Small intestine (tissue), 16 donors: ENCODE measurements at places on chromosomes 2 and 18. TPM values are rescaled to one million over a fixed set of nuclear protein-coding genes. Genes with fewer than 3 reads are reported as not detected.

Gene ALPG
- 0.01 TPM for polyA plus RNA-seq

- no peaks in the 10 kb centered on the region for H3K36me3 ChIP-seq
- no peaks in the 10 kb centered on the region for H3K4me1 ChIP-seq
- no peak overlapping the region for H3K4me3 ChIP-seq
- H3K27me3 ChIP-seq: no peaks in the 10 kb centered on the region
- H3K27ac ChIP-seq: no peak overlapping the region
- no peak for DNase-seq
These were observed 971.0 kb upstream of the CDH2 start for GRCh38 chr18:29147944-29148343.

DNA sequence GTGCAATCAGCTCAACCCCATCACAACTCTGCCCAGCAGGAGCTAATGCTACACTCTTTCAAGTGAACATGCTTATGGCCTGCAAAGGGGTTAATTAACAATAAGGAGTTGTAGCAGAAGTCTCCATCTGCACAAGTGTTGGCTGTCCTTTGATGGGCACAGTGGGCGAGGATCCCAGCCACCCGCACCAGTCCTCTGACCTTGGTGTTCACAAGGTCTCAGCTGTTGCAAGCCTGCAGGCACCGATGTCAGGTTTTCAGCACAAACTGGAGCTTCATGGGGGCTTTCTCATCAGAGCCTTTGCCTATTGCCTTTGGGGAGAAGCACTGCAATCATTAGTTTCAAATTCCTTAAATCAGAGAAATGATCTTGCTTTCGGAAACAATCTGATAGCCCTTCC lies 60.9 kb upstream of the TMEM178A start:
- H3K4me3 ChIP-seq: no peak overlapping the region
- H3K4me1 ChIP-seq: no peaks in the 10 kb centered on the region
- no peaks in the 10 kb centered on the region for H3K36me3 ChIP-seq
- DNase-seq: no peak

GRCh38 chr18:47248115-47248603 lies 3.3 kb downstream of the SKOR2 start:
- H3K4me3 ChIP-seq: no peak overlapping the region
- no peaks in the 10 kb centered on the region for H3K36me3 ChIP-seq
- peaks cover 63% of the 10 kb centered on the region for H3K27me3 ChIP-seq
- H3K27ac ChIP-seq: no peak overlapping the region

GRCh38 chr2:20514596-20515269 lies 67.9 kb downstream of the RHOB start:
- no peak for DNase-seq
- H3K27me3 ChIP-seq: no peaks in the 10 kb centered on the region
- H3K4me3 ChIP-seq: no peak overlapping the region
- H3K27ac ChIP-seq: no peak overlapping the region

DNA sequence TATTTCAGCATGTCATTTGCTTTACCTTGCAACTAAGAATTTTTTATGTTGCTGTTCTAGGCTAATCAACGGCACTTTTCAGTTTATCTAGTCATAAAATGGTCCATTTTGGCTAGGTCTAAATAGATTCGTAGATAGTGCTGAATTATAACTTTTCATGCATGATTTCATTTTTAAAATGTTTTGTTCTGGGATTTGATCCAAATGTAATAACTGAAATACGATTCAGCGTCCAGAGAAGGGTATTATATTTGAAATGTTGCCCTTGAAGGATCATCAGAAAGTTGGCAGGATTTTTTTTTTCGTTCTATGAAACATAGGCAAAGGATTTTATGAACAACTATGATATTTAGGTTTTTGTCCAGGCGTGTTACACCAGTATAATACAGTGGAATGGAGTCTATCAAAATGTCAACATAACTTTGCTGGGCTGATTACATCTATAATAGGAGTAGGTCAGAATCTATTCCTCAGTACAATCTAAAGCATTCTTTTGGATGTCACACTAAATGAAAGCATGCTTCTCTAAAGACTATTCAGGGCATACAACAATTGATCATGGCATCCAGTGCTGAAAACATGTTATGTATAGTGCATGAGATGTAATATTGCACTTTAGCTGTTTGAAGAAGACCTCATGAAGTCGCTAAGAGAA lies 24.8 kb downstream of the TTC27 start:
- peaks cover 3% of the 10 kb centered on the region for H3K36me3 ChIP-seq
- H3K27me3 ChIP-seq: no peaks in the 10 kb centered on the region
- no peaks in the 10 kb centered on the region for H3K4me1 ChIP-seq
- no peak overlapping the region for H3K4me3 ChIP-seq

- no peaks in the 10 kb centered on the region for H3K4me1 ChIP-seq
- no peaks in the 10 kb centered on the region for H3K27me3 ChIP-seq
- H3K4me3 ChIP-seq: no peak overlapping the region
- no peaks in the 10 kb centered on the region for H3K36me3 ChIP-seq
- H3K27ac ChIP-seq: no peak overlapping the region
- DNase-seq: no peak
These were observed 16.0 kb downstream of the CYRIA start for GRCh38 chr2:16649353-16650286.

GRCh38 chr2:32741575-32741974 lies 113.7 kb downstream of the TTC27 start:
- no peaks in the 10 kb centered on the region for H3K36me3 ChIP-seq
- H3K4me1 ChIP-seq: no peaks in the 10 kb centered on the region
- no peak overlapping the region for H3K4me3 ChIP-seq
- DNase-seq: no peak
- H3K27ac ChIP-seq: no peak overlapping the region
- H3K27me3 ChIP-seq: no peaks in the 10 kb centered on the region

DNA sequence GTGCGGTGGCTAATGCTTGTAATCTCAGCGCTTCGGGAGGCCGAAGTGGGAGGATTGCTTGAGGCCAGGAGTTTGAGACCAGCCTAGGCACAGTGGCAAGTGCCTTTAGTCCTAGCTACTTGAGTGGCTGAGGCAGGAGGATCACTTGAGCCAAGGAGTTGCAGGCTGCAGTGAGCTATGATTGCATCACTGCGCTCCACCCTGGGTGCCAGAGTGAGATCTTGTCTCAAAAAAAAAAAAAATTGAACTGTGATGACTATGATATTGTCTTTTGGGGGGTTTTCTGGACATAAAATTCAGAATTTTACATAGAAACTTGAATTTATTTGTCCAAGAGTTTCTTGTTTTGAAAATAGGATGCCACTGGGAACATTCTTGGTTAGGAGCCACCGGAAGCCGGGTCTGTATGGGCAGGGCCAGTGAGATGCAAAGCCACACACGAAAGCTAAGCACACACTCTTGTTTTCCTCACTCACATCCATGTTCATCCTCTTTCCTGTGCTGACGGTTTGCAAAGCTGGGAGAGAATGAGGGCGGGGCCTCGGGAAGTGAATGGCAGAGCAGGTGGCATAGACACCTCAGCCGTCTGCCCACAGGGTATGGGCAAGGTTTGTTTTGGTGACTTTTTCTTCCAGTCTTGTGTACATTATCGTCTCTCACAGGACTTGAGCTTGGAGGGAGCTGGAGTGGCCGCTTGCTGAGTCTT lies 12.6 kb downstream of the AGAP1 start:
- no peak for DNase-seq
- H3K27ac ChIP-seq: no peak overlapping the region
- peaks cover 14% of the 10 kb centered on the region for H3K4me1 ChIP-seq
- H3K27me3 ChIP-seq: no peaks in the 10 kb centered on the region
- H3K4me3 ChIP-seq: no peak overlapping the region

Gene CRYGC
- not detected for polyA plus RNA-seq

Gene CCDC178
- 0.52 TPM for polyA plus RNA-seq

DNA sequence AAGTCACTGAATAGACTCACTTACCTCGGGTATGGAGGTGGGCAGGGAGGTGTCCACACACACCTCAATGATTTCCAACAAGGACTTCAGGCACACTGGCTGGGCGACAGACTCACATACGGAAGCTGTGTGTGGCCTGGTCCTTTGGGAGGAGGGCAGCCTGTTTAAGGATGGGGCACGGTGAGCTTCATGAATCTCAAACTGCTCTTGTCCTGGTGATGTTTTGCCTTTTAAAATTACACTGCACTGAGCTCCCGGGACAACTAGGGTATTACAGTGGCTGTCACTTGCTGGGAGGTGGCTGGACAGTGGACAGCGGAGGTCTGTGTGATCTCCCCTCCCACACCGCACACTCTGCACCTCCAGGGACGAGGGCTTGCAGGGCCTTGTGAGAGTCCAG lies 211.6 kb downstream of the SNTG2 start:
- no peak overlapping the region for H3K27ac ChIP-seq
- H3K4me3 ChIP-seq: no peak overlapping the region
- DNase-seq: no peak
- no peaks in the 10 kb centered on the region for H3K36me3 ChIP-seq
- H3K27me3 ChIP-seq: no peaks in the 10 kb centered on the region

DNA sequence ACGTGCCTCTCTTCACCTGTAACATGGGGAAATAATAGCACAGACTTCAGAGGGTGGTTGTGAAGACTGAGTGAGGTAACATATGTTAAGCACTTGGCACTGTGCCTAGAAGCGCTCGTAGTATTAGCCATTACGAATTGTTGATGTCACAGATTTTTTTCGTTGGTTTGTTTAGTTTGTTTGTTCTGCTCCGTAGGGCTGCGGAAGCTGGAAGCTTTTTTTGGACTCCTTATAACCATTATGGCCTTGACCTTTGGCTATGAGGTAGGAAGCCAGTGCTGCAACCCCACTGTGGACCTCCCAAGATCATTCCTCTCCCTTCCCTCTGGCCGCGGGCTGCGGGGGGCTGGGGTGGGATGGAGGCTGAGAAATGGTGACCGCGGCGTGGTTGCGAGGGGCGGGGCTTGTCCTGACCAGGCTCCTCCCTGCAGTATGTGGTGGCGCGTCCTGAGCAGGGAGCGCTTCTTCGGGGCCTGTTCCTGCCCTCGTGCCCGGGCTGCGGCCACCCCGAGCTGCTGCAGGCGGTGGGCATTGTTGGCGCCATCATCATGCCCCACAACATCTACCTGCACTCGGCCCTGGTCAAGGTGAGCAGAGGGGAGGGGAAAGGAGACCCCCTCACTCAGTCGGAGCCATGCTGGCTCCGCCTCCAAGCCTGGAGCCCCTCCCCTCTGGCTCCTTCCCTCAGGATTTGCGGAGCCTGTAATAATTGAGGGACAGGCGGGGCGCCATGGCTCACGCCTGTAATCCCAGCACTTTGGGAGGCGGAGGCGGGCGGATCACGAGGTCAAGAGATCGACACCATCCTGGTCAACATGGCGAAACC lies 5.5 kb downstream of the SLC11A1 start:
- no peaks in the 10 kb centered on the region for H3K36me3 ChIP-seq
- no peaks in the 10 kb centered on the region for H3K4me1 ChIP-seq
- DNase-seq: peak; percentile 79
- H3K27ac ChIP-seq: peak overlapping the region; percentile 52

DNA sequence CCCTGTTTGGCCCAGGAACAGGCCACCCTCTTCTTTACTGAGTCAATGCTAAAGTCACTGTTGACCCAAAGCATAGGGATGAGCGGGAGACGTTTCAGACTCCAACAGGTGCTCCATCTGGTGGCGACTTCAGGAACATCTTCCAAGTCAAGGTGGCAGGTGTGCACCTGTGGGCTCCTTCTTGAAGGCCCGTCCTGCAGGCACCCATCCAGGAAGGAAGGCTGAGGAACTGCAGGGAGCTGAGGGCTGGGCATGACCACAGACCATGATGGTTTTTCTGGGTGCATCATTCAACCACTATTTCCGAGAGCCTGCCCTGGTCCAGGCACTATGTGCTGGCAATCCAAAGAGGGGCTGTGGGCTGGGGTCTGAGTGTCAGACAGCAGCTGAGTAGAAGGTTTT lies 142.8 kb downstream of the NDUFA10 start:
- no peaks in the 10 kb centered on the region for H3K36me3 ChIP-seq
- DNase-seq: peak; percentile 63
- no peak overlapping the region for H3K27ac ChIP-seq
- H3K4me1 ChIP-seq: no peaks in the 10 kb centered on the region
- H3K27me3 ChIP-seq: no peaks in the 10 kb centered on the region
- no peak overlapping the region for H3K4me3 ChIP-seq

DNA sequence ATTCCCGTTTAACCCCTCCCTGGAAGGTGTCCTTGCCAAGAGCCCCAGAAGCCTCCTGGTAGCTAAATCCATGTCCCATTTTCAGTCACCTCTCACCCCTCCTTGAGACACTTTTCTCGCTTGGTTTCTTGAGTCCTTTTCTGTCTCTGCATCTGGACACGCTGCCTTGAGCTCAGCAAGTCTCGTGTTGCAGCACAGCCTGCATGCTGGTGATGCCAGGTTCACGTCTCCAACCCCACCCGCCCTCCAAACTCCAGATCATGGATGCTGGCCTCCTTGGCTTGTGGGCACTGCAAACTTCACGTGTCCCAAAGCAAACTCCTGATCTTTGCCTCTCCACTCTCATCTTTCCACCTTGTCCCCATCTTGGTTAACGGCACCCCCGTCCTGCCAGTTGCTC lies 39.3 kb downstream of the CENPO start:
- H3K27me3 ChIP-seq: no peaks in the 10 kb centered on the region
- H3K4me3 ChIP-seq: no peak overlapping the region
- H3K27ac ChIP-seq: no peak overlapping the region
- peaks cover 46% of the 10 kb centered on the region for H3K36me3 ChIP-seq

- H3K27ac ChIP-seq: no peak overlapping the region
- no peak for DNase-seq
- H3K27me3 ChIP-seq: no peaks in the 10 kb centered on the region
These were observed 181.5 kb upstream of the ZFP36L2 start for GRCh38 chr2:43407935-43408334.

- H3K27ac ChIP-seq: peak overlapping the region; percentile 23
- H3K36me3 ChIP-seq: peaks cover 2% of the 10 kb centered on the region
- no peaks in the 10 kb centered on the region for H3K27me3 ChIP-seq
- DNase-seq: peak; percentile 80
- no peak overlapping the region for H3K4me3 ChIP-seq
- H3K4me1 ChIP-seq: peaks cover 2% of the 10 kb centered on the region
These were observed 59.9 kb upstream of the TMEM87B start for GRCh38 chr2:111995148-111995547.

DNA sequence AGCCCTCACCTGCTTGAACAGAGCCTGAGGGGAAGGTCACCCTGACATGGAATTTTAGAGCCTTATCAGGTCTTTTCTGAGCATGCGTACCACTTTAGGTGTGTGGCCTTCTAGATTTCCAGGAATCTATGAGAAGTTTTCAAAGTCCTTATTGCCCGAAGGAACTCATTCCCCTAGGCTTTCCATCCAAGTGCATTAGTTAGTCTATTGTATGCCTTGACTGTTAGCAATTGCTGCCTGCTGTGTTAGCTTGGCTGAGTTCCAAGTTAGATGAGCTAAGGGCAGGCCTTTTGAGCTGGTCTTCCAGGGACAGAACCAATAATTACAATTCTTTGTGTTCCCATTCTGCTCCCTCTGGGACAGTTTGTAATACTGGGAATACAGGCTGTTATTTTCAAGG lies 30.8 kb upstream of the PUM2 start:
- H3K4me1 ChIP-seq: peaks cover 31% of the 10 kb centered on the region
- DNase-seq: peak; percentile 80
- H3K4me3 ChIP-seq: no peak overlapping the region

DNA sequence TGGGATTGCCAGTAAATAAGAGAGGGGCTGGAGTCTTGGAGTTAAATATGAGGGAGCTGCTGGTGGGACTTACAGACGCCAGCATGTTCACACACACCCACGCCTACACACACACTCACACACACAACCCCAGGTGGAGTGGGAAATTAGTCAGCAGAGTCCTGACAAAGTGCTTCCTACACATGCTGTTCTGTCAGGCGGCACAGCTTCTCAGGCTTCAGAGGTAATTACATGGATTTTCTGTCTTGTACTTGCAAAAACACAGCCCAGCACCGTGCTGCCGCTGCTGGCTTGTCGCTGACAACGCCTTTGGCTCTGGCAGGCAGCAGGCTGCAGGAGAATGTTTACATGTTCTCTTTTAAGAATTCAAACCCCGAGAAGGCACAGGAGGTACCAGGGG lies 1186.3 kb upstream of the CELF4 start:
- no peak overlapping the region for H3K4me3 ChIP-seq
- H3K27ac ChIP-seq: no peak overlapping the region
- no peaks in the 10 kb centered on the region for H3K4me1 ChIP-seq
- H3K36me3 ChIP-seq: no peaks in the 10 kb centered on the region
- no peak for DNase-seq
